ENCODE measurements at places on chromosomes 6 and 20.

DNA sequence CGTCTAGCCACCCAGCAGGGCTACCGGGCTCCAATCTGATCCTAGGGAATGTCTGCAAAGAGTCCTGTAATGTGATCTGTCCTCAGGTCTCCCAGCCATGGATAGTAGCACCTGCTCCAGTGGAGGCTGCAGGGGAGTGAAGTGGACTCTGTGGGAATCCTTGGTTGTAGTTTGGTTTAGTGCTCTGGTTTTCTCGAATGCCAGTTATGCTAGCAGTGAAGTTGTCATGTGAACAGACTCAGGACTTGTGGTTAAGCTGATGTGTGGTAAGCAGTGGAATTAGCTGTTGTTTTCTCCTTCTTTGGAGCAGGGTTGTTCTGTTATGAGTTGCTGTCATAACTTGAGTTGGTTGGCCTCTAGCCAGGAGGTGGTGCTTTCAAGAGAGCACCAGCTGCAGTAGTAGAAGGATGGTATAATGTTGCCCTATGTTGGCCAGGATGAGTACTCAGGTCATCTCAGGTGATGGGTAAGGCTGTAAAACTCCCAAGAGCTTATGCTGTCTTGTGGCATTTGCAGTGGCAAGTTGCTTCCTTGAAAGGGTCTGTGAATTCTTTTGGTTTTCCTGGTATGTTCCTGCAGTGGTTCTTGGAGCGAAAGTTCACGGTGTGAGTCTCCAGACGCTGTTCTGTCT, 390.2 kb downstream of the UTRN start:
- no peak for DNase-seq

- DNase-seq = no peak
These were observed 40.1 kb downstream of the CDH22 start for GRCh38 chr20:46268131-46268614.

- DNase-seq = no peak
These were observed 45.1 kb upstream of the NEDD9 start for GRCh38 chr6:11277275-11278206.

DNA sequence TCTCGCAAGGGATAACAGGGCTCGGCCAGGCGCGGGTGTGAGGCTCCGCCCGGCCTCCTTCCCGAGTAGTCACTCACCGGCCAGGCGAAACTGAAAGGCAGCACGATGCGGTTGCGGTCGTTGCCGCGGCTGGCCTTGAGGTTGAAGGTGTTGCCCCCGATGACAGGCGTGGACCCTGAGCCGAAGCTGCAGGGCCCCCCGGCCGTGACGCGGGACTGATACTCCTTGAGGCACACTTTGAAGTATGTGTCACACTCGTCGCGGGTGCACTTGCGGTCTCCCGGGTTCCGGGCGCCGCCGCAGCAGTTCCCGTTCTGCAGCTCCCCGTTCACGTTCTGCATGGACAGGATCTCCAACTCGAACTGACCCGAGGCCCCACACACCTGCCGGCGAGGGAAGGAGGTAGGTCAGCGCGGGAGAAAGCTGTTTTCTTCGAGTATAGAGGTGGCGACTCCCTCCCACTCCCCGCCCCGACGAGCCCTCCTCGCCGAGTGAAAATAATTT, 1.1 kb downstream of the JAG1 start:
- DNase-seq = no peak

DNA sequence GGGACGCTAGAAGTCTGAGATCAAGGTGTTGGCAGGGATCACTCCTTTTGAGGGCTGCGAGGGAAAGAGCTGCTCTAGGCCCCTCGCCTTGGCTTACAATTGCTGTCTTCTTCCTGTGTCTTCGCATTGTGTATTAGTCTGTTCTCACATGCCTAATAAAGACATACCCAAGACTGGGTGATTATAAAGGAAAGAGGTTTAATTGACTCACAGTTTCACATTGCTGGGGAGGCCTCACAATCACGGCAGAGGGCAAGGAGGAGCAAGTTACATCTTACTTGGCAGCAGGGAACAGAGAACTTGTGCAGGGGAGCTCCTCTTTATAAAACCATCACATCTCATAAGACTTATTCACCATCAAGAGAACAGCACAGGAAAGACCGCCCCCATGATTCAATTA, 102.5 kb upstream of the ASF1A start:
- DNase-seq = no peak

DNA sequence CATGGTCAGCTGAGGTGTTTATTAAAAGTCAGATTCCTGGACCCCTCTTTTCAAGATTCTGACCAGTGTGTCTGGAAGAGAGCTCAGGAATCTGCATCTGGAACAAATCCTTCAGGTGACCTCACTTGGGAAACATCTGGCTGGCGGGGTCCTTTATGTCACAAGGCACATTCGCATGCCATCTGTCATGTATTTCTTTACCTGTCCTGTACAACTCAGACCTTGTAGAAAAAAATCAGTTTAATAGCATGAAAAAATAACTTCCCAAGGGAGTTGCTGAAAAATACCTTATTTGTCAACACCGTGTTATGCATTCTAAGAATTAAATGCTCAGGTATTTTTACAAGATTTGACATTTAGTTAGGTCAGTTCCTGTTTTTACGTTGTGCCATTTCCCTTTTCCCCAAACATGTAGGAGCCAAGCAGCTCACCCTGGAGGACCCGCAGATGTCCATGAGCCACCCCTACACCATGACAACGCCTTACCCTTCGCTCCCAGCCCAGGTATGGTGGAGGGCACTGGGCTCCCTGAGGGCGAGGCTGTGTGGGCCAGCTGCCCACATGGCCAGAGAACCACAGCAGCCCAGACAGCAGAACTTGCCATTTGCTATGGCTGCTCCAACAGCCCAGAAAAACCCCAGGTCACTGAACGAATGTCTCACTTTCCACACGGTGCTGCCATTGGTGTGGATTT, 4.0 kb downstream of the IRF4 start:
- no peak for DNase-seq

DNA sequence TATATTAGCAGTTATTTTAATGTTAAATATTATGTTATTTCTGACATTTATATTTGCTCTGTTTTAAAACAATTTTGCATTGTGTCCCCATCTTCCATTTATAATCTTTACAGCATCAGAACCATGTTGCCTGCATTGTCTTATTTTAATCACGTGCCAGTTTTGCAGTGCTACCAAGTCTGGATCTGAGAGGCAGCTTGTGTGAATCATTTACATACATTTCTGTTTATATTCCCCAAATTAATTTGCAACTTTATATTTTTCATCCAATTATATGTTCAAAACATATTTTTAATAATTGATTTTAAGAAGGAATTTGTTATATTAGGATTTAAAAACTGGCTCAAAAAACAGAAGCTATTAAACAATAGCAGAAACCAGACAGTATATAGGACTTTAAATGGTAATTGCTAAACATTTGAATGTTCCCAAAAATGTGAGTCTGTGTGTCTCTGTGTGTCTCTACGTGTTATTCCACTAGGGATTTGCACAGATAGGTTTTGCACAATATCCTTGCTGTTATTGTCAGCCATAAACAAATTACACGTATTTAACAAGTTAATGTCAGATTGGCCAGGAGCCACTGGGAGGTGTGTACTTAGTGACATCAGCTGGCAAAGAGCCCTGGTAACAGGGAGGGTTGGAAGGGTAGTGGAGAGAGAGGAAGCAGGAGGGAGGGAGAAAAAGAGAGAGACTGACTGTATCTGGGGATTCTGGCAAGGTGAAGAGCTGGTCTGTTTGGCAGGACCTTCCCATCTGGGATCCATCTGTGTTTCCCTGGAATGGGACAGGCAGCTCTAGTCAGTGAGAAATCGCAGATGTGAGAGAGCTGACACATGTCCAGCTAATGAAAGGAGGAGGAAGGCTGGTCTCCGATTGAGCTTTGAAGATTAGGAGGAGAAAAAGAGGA, 72.1 kb downstream of the CBFA2T2 start:
- DNase-seq = no peak

DNA sequence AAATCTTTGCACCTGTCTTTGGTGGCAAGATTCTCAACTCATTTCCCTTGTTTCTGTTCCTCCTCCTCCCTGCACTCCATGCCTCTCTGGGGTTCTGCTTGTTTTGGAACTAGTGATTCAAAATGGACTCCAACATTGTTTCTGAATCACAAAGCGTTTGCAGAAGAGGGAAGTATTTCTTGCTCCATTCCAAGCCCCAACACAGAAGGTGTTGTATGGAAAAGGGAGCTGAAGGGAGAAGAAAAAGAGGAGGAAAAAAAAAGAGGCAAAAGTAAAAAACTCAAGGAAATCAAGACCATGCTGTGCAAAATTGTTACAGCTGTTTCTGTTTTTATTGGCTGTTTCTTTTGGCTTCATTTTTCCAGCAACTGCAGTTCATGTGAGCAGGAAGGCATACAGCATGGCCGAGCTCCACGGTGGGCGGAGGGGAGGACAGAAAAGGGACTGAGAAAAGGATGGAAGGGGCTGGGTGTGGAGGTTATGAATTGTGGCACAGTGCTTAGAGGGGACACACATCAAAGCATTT, 66.9 kb upstream of the PRL start:
- DNase-seq = no peak

- no peak for DNase-seq
These were observed 81.9 kb downstream of the LYRM4 start for GRCh38 chr6:5178806-5179205.

- DNase-seq = no peak
These were observed 6.4 kb downstream of the GDAP1L1 start for GRCh38 chr20:44253528-44253927.

DNA sequence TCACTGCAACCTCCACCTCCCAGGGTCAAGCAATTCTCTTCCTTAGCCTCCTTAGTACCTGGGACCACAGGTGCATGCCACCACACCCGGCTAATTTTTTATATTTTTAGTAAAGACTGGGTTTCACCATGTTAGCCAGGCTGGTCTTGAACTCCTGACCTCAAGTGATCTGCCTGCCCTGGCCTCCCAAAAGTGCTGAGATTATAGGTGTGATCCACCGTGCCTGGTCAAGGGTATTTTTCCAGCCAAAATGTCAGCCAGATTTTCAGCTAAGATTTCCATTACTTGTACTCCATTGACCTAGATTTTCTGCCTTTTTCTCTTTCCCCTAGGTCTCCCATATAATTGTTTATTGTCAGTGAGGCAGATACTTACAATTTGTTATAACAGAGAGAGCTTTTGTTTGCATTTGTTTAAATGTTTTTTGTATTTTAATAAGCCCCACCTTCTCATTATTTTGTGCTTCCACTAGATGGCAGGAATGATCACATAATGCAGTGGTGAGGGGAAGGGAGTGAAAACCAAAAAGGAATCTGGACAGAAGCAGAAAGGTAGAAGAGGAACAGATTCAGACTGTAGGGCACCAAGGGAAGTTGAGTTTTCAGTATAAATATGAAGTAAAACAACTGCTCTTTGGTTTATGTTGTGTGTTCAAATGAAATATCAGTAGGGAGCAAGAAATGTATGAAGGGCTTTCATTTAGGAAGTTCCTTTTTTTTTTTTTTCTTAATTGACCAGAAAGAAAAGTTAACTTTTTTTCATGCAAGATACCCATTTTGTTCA, 29.7 kb downstream of the RPF2 start:
- DNase-seq = no peak

GRCh38 chr20:59771506-59772372, 161.7 kb downstream of the SYCP2 start:
- DNase-seq = no peak

- DNase-seq = no peak
These were observed 106.4 kb upstream of the CEP162 start for GRCh38 chr6:84333842-84334241.

DNA sequence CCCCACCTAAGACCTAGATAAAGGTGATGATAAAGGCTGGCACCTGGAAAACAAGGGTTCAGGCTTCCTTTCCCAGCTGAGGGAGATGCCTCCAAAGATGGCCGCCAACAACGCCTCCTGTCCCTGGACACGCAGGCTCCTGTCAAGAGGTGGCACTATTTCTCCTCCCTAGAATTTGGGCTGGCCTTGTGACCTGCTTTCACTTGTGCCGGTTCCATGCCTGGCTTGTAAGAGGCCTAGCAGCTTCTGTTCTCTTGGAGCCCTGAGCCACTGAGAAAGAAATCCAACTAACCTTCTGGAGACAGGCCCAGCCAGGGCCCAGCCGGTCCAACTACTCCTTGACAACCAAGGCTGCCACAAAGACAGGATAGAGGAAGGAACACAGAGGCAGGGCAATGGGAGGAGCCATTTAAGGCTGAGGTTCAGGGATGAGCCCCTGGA, 60.2 kb upstream of the RALY start:
- no peak for DNase-seq

DNA sequence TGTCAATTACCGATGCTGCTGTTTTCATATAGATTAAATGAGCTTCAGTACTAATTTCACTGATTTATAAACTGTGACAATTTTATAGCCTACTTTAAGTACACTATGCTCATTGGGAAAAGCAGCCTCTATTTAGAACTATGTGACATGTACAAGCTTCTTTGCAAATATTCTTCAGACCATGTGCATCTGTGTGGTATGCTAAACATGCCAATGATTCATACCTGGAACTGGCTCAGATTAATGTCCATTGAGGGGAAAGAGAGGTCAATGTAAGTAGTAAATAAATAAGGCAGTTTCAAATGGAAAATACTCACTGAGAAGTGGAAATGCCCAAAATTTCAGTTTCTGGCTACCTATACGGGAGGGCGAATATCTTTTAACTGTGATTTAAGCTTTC, 777.7 kb downstream of the C6orf118 start:
- no peak for DNase-seq

GRCh38 chr20:34896086-34896621, 19.7 kb downstream of the ACSS2 start:
- DNase-seq = no peak

DNA sequence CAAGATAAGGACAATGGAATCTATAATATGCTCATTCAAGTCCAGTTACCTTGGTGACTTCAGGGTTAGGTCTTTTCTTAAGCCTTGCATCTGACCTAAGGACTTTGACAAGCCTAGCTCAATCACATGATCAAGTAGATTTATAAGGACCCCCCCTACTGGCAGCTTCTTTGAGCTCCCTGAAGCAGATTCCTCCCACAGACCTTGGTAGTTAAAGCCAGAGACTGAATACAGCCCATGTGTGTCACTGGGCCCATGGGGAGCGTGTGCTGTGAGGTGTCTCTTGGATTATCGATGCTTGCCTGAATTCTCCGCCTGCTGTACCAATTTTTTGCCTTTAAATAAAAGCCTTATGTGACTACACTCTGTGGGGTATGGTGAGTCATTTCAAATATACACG, 372.7 kb upstream of the RGS17 start:
- DNase-seq = no peak
